ENCODE measurements at places on chromosomes 4 and X.
A peak's percentile ranks its signal among the peaks of the same experiment; 100 is the strongest.

- no peaks in the 10 kb centered on the region for H3K36me3 ChIP-seq
- H3K4me1 ChIP-seq = peaks cover 43% of the 10 kb centered on the region
- H3K27ac ChIP-seq = peak overlapping the region; percentile 85
- DNase-seq = no peak
- H3K27me3 ChIP-seq = no peaks in the 10 kb centered on the region
These were observed 4.6 kb downstream of the TXK start for GRCh38 chr4:48129307-48130014.

DNA sequence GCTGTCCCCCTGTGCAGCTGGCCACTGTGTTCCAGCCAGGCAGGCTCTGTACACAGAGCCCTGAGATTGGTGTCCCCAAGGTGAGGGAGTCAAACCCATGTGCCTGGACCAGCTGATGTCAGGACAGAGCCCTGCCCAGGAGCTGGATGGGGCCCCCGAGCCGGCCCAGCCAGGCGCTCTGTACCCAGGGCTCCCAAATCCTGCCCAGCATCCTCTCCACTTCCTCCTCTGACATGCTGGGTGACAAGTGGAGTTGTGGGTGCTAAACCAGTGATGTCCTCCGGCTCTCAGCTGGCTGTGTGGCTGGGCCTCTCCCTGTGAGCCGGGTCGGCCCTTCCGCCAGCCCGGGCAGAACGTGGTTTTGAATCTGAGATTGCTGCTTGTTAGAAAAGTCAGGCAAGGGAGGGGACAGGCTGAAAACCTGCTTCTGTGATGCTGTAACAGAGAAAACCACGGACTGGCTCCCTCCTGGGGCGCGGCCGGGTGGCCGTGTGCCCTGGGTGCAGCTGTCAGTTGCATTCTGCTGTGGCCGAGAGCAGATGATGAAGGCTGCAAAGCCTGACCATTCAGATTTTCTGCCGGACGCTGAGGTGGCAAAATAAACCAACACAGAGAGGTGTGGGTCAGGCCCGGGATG is 7.9 kb upstream of the CPLX1 start:
- no peaks in the 10 kb centered on the region for H3K36me3 ChIP-seq
- no peaks in the 10 kb centered on the region for H3K4me1 ChIP-seq
- no peak for DNase-seq
- H3K4me3 ChIP-seq = no peak overlapping the region
- no peak overlapping the region for H3K27ac ChIP-seq

- H3K27ac ChIP-seq = no peak overlapping the region
- no peak overlapping the region for H3K4me3 ChIP-seq
- DNase-seq = no peak
- H3K36me3 ChIP-seq = no peaks in the 10 kb centered on the region
These were observed 25.6 kb upstream of the SPP1 start for GRCh38 chr4:87949961-87950360.

DNA sequence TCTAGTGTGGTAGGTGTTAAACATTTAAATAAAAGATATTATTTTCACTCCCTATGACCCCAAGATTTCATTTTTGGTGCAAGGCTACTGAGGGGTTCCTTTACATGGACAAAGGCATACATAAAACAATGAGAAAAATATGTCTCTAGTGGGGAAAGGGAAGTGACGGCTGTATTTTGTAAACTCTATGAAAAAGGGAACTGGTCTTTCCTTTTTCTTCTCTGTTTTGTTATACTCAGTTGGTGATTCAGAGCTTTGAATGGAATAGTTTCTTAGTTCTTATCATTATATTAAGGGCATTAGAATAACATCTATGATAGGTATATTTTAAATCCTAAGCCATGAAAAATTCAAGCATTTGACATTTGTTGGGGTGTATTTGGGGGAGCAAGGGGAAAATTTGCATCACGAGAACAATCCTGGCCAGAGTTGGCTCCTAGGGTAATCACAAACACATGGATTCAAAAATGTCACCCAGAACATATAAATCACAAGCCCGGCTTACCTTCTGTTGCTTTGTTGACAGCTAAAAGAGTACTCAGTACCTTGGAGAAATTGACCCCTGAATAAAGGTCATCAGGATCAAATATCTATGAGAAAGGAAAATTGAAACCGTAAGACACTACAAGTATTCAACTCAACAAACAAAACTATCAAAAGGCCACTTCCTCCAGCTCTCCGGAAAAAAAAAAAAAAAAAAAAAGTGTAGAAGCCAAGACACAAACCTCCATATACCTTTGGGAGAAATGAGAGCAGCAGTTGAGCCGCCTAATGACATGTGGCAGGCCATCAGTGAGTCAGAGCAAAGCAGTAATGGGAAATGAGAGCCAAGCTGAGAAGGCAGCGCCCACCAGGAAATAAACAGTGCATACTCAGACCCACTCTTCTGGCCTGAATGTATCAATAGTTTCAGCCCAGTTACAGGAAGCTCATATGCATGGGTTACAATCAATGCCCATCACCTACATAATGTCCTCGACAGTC is 33.4 kb downstream of the ARHGEF6 start:
- no peaks in the 10 kb centered on the region for H3K27me3 ChIP-seq
- no peak for DNase-seq
- no peaks in the 10 kb centered on the region for H3K4me1 ChIP-seq
- H3K36me3 ChIP-seq = peaks cover 22% of the 10 kb centered on the region
- no peak overlapping the region for H3K4me3 ChIP-seq

GRCh38 chr4:99763635-99764101 is 53.0 kb upstream of the DAPP1 start:
- H3K4me1 ChIP-seq = no peaks in the 10 kb centered on the region
- H3K27ac ChIP-seq = no peak overlapping the region
- no peaks in the 10 kb centered on the region for H3K27me3 ChIP-seq
- DNase-seq = no peak
- H3K36me3 ChIP-seq = no peaks in the 10 kb centered on the region

GRCh38 chr4:125039550-125039949 is 275.2 kb upstream of the FAT4 start:
- H3K4me1 ChIP-seq = no peaks in the 10 kb centered on the region
- no peak overlapping the region for H3K27ac ChIP-seq
- no peaks in the 10 kb centered on the region for H3K27me3 ChIP-seq
- no peak overlapping the region for H3K4me3 ChIP-seq
- no peaks in the 10 kb centered on the region for H3K36me3 ChIP-seq

GRCh38 chrX:21802054-21802670 is 37.3 kb upstream of the MBTPS2 start:
- DNase-seq = no peak
- H3K4me1 ChIP-seq = no peaks in the 10 kb centered on the region
- H3K27ac ChIP-seq = no peak overlapping the region
- H3K36me3 ChIP-seq = no peaks in the 10 kb centered on the region

DNA sequence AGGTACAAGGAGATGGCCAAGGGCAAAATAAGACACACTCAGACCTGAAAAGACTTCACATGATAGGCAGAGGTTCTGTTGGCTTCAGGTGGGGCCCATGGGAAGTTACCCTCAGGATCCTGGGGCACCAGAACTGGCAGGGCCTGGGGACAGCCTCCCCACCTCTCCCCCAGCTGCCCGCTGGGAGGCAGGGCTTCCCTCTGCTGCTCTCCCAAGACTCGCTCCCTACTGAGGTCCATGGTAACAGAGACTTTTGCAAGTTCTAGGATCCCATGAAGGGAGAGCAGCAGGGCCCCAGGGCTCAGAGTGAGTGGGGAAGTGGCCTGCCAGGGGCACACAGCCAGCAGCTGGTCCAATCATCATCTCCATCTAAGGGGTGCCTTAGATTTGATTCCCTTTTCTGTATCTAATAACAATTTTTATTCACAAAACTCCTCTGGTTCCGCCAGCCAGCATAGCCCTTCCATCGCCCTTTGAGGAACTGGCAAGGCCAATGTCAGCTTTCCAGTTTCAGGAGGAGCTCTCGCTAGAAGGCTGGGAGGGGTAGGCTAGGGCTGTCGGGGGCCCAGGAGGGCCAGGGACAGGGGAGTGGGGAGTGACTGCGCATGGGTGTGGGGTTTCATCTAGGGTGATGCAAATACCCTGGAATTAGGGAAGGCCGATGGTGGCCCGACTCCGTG is 78.2 kb downstream of the SLC2A9 start:
- no peak for DNase-seq
- no peaks in the 10 kb centered on the region for H3K4me1 ChIP-seq
- H3K27ac ChIP-seq = no peak overlapping the region
- no peak overlapping the region for H3K4me3 ChIP-seq
- no peaks in the 10 kb centered on the region for H3K27me3 ChIP-seq

DNA sequence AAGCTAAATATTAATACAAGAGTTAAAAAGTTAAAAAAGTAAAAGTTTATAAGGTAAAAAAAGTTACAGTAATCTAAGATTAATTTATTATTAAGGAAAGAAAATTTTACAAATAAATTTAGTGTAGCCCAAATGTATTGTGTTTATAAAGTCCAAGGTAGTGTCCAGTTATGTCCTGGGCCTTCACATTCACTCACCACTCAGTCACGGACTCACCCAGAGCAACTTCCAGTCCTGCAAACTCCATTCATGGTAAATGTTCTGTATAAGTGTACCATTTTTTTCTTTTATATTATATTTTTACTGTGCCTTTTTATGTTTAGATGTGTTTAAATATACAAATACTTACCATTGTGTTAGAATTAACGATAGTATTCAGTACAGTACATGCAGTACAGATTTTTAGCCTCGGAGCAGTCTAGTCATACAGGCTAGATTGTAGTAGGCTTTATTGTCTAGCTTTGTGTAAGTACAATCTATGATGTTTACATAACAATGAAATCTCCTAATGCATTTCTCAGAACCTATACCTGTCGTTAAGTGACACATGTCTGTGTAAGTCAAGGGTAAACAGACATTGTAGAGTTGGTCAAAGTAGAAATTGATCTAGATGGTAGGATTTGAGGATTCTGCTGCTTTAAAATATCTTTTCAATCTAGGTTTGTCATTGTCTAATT is 197.7 kb downstream of the GC start:
- H3K4me1 ChIP-seq = no peaks in the 10 kb centered on the region
- no peak for DNase-seq
- no peaks in the 10 kb centered on the region for H3K27me3 ChIP-seq
- no peak overlapping the region for H3K27ac ChIP-seq
- no peak overlapping the region for H3K4me3 ChIP-seq
- no peaks in the 10 kb centered on the region for H3K36me3 ChIP-seq

- peak overlapping the region; percentile 61 for H3K4me3 ChIP-seq
- no peaks in the 10 kb centered on the region for H3K27me3 ChIP-seq
- H3K36me3 ChIP-seq = peaks cover 2% of the 10 kb centered on the region
- H3K27ac ChIP-seq = no peak overlapping the region
These were observed 966 bp downstream of the TBC1D25 start for GRCh38 chrX:48540480-48540879.

DNA sequence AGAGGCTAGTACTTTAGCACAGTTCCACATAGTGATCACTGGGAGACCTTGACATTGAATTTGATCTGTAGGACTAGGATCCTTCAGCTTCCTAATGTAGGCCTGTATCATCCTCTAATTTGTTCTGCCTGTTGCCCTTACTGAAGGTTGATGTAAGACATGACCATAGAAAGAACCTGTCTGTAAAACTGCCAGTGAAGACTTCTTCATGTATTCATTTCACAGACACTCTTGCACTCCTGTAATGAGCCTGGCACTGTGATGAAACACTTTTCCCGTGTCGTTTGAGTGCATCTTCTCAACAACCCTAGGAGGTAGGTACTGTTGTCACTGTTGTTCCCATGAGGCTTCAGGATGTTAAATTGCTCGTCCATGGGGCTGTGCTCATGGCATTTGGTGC is 14.7 kb downstream of the RAB9A start:
- peaks cover 2% of the 10 kb centered on the region for H3K27me3 ChIP-seq
- H3K36me3 ChIP-seq = no peaks in the 10 kb centered on the region
- no peaks in the 10 kb centered on the region for H3K4me1 ChIP-seq

GRCh38 chrX:68735266-68735665 is 87.8 kb downstream of the STARD8 start:
- H3K4me3 ChIP-seq = no peak overlapping the region
- no peaks in the 10 kb centered on the region for H3K27me3 ChIP-seq
- H3K36me3 ChIP-seq = no peaks in the 10 kb centered on the region

DNA sequence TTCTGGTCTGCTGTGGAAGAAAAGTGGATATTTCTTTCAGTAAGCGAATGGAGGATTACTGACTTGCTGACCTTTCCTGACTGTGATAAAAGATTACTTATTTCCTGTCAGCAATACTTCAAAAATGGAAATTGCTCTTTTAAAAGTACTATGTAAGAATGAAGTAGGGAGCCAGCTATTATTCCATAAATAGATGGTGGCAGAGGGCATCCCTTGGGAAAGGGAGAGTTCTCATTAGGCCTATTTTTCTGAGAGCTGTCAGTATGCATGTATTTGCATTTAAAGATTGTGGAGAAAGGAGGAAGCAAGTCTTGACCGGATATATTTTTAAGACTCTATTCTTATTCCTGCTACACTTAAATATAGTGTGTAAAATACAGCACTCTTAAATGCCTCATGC is 37.2 kb downstream of the TMEM47 start:
- no peaks in the 10 kb centered on the region for H3K36me3 ChIP-seq
- H3K27ac ChIP-seq = no peak overlapping the region
- H3K27me3 ChIP-seq = no peaks in the 10 kb centered on the region
- no peaks in the 10 kb centered on the region for H3K4me1 ChIP-seq
- H3K4me3 ChIP-seq = no peak overlapping the region

GRCh38 chr4:157372154-157372553 is 151.6 kb downstream of the GRIA2 start:
- H3K27me3 ChIP-seq = no peaks in the 10 kb centered on the region
- no peak overlapping the region for H3K4me3 ChIP-seq
- H3K36me3 ChIP-seq = no peaks in the 10 kb centered on the region
- DNase-seq = no peak

GRCh38 chr4:184541907-184542306 is 67.6 kb upstream of the IRF2 start:
- H3K36me3 ChIP-seq = no peaks in the 10 kb centered on the region
- H3K4me3 ChIP-seq = no peak overlapping the region
- no peak overlapping the region for H3K27ac ChIP-seq
- H3K4me1 ChIP-seq = no peaks in the 10 kb centered on the region

GRCh38 chr4:115159141-115159540 is 45.7 kb upstream of the NDST4 start:
- H3K4me1 ChIP-seq = no peaks in the 10 kb centered on the region
- no peak for DNase-seq
- no peak overlapping the region for H3K4me3 ChIP-seq
- no peaks in the 10 kb centered on the region for H3K36me3 ChIP-seq
- H3K27me3 ChIP-seq = no peaks in the 10 kb centered on the region

DNA sequence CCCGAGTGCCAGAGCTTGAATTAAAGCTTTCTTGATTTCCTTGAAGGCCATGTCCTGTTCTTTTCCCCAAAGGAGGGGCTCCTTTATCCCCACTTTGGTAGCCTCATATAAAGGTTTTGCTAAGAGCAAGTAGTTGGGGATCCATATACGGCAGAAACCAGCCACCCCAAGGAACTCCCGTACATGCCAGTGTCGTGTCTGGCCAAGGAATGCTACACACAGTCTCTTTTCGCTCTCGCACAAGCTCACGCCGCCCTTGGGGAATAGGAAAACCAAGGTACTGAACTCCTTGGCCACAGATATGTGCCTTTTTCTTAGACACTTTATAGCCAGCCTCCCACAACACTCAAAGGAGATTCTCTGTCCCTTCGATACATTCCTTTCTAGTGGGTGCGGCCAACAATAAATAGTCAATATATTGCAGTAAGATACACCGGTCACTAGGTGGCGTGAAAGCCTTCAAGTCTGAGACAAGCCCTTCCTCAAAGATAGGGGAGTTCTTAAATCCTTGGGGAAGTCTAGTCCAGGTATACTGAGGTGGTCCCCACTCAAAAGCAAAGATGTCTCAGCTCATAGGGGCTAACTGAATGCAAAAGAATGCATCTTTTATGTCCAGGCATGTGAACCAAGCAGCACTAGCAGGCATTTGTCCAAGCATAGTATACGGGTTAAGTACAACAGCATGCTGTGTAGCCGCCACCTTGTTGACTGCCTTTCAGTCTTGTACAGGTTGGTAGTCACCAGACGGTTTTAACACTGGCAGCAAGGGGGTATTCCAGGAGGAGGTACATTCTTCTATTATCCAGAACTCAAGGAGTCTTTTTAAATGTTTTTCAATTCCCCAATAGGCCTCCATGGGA is 57.8 kb upstream of the XAGE1B start:
- no peaks in the 10 kb centered on the region for H3K27me3 ChIP-seq
- no peaks in the 10 kb centered on the region for H3K4me1 ChIP-seq
